ENCODE measurements at places on chromosomes 6 and 20. TPM values are rescaled to one million over a fixed set of nuclear protein-coding genes. Genes with fewer than 3 reads are reported as not detected.

GRCh38 chr20:6017880-6018279, 36.0 kb downstream of the LRRN4 start:
- no peak for DNase-seq

GRCh38 chr6:7267071-7267465, 45.9 kb downstream of the SSR1 start:
- no peak for DNase-seq

DNA sequence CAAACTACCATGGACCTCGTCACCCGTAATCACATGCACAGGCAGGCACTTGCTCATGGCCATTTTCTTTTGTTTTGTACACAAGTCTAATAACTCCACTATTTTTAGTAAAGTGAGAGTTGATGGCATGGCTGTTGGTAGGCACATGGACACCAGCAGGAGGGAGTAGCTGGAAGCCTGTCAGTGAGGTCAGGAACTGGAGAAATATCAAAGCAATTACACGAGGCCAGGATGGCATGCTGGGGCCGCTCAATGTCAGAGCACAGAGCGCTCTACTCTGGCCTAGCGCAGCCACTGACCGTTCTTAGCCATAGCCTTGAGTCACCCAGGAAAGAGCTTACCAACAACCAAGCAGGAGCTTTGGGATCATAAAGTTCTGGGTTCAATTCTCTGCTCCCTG, 36.1 kb upstream of the GTSF1L start:
- DNase-seq = no peak

DNA sequence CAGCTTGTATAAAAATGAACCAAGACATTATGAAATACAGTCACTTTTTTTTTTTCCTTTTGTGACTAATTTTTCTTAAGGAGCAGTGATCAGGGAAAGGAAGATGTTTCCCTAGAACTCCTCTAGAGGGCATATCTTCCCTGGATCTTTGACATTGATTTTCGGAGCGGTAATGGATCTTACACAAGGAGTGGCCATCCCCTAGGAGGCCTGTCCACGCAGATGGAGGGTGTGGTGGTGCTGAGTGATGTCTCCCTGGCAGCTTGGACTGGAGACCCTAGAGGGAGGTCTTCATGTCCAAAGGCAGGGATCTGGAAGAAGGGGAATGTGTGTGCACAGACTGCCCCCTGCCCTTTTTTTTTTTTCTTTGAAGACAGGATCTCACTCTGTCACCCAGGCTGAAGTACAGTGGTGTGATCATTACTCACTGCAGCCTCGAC, 7.0 kb upstream of the KIFC1 start:
- peak; percentile 26 for DNase-seq

DNA sequence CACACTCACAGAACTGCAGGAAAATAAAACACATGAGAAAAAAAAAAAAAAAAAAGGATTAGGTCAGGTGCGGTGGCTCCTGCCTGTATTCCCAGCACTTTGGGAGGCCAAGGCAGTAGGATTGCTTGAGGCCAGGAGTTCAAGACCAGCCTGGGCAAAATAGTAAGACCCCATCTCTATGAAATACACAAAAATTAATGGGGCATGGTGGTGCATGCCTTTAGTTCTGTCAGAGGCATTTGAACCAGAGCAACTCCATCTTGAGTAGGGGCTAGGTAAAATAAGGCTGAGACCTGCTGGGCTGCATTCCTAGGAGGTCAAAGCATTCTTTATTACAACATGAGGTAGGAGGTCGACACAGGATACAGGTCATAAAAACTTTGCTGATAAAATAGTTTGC, 39.0 kb upstream of the JARID2 start:
- no peak for DNase-seq

GRCh38 chr6:37507690-37508421, 8.2 kb upstream of the CCDC167 start:
- DNase-seq = no peak

- no peak for DNase-seq
Observed at GRCh38 chr6:76702187-76702586, 629.7 kb upstream of the IMPG1 start.

GRCh38 chr6:149755300-149756260, 6.0 kb downstream of the PCMT1 start:
- no peak for DNase-seq

DNA sequence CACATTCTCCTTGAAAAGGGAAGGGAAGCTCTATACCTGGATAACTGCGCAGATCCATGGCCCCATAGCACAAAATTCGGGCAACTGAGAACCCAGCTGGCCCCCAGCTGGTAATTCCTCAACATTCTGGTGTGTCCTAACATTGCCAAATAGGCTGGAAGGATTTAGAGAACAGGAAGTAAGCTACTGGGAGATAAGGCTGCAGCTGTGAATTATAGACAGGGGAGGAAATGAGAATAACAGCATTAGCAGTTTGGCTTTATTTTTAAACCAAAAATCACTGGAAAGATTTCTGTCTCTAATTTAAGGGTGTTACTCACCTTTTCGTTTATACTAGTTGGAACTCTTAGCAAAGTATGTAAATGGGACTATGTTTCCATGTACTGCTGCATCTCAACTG, 97.2 kb downstream of the TULP4 start:
- no peak for DNase-seq

GRCh38 chr20:63787302-63787701, 43.8 kb downstream of the ZBTB46 start:
- DNase-seq = no peak

DNA sequence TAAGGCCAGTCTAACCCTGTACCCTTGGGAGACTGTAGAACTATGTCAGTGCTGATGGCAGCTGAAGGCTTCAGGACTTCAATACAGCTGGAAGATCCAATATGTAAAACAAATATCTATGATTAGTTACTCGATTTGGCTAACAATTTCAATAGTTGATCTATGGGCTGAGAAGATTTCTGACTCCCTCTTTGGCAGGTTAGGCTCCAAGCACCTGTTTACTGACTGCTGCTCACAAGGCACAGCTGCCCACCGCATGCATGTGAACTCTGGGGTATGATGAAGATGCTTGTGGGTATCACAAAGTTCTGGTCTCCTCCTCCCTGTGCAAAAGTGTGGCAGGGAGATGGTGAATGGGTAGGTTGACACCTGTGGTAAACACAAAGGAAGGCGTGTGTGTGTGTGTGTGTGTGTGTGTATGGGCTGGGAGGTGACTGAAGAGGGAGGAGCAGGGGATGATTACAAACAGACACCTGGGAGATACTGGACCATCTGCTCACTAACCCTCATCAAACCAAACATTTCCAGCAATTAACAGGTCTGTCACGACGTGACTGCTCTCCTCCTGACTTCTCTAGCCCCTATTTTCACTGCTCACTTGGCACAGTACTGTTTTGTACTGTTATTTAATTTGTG, 18.1 kb downstream of the ELMO2 start:
- DNase-seq = no peak

GRCh38 chr6:91678679-91679446, 1092.0 kb upstream of the MAP3K7 start:
- no peak for DNase-seq

GRCh38 chr20:17902531-17903083, 66.0 kb downstream of the SNX5 start:
- no peak for DNase-seq

GRCh38 chr6:56771189-56771588, 128.5 kb upstream of the DST start:
- no peak for DNase-seq

GRCh38 chr6:37021356-37022129, 16.1 kb downstream of the FGD2 start:
- DNase-seq = no peak

GRCh38 chr6:141028791-141029280, 1103.9 kb upstream of the GJE1 start:
- DNase-seq = no peak

DNA sequence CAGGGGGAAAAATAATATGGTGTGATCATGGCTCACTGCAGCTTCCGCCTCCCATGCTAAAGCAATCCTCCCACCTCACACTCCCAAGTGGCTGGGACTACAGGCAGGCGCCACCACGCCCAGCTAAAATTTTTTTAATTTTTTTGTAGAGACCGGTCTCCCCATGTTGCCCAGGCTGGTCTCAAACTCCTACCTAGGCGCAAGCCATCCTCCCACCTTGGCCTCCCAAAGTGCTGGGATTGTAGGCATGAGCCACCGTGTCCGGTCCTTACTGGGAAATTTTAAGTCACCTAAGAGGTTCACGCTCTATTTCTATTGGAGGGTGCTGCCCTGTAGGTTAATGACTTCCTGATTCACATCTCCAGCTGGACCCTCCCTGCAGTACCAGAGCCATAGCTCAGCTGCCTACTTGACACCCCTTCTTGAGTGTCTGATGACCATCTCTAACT, 626 bp upstream of the CDK5RAP1 start:
- DNase-seq = no peak

- DNase-seq = peak; percentile 31
Observed at GRCh38 chr6:33785778-33786177, 3.2 kb downstream of the LEMD2 start.

- DNase-seq = peak; percentile 31
Observed at GRCh38 chr20:25006431-25007167, 14.0 kb upstream of the APMAP start.

- DNase-seq = peak; percentile 71
Observed at GRCh38 chr6:149545258-149545753, 537 bp downstream of the PPIL4 start.

- no peak for DNase-seq
Observed at GRCh38 chr6:113120224-113120581, 736.9 kb upstream of the MARCKS start.

- no peak for DNase-seq
Observed at GRCh38 chr6:52341561-52342260, 20.2 kb upstream of the PAQR8 start.

DNA sequence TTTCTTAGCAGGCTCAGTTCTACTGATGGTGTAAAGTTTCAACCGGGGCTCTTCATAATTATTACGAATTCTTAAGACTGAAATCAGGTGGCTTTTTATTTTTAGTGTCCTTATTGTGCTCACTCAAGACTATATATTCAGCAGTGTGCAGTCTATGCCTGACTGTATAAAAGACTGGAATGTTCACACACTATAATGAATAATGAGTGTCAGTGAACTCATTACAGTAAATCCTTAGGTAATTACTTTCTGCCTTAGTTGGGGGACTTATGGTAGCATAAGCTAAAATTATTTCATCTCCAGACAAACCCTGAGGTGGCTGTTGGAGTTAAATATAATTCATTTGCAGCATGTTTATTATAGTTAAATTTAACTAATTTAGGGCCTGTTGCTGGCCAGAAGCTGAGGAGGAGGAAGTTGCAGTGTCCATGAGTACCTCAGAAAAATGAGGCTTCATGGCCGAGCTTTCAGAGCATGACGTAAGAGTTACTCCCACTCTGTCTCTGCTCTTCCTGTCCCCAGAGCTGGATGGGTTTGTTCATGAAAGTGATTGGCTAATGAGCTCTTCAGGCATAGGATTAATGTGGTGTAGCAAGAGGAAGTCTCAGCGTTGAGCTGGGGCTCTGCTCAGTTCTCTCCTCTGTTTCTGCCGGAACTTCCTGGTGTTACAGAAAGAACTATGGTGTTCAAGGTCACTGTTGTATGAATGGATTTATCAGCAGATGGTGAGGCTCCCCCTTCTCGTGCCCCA, 335.7 kb downstream of the NRN1 start:
- no peak for DNase-seq

- no peak for DNase-seq
Observed at GRCh38 chr6:20069021-20069522, 143.2 kb downstream of the MBOAT1 start.

The RIMS1 gene
- not detected for total RNA-seq

The PNPLA1 gene
- total RNA-seq = not detected

The CST4 gene
- not detected for total RNA-seq

The PMEPA1 gene
- total RNA-seq = 4.9 TPM

The TMEM14C gene
- total RNA-seq = 281 TPM

The CTAGE9 gene
- total RNA-seq = not detected
